ENCODE measurements at places on chromosomes 5 and 9.
A peak's percentile ranks its signal among the peaks of the same experiment; 100 is the strongest.

DNA sequence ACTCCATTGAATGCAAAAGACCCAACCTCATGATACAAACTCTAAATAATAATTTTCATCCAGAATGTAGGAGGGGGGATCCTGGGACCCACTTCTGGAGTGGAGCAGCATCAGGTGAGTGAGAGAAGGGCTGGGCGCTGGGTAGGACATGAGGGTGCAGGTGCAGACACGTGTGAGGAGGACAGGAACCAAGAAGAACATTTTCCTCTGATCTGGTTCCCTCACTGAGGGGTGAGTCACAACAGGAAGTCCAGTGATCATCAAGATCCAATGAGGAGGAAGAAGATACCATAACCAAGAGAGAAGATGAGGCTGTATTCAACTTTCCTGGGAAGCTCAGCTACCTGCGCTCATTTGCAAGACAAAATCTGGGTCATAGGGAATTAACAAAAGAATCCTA, 57.4 kb downstream of the SFXN1 start:
- DNase-seq = no peak

DNA sequence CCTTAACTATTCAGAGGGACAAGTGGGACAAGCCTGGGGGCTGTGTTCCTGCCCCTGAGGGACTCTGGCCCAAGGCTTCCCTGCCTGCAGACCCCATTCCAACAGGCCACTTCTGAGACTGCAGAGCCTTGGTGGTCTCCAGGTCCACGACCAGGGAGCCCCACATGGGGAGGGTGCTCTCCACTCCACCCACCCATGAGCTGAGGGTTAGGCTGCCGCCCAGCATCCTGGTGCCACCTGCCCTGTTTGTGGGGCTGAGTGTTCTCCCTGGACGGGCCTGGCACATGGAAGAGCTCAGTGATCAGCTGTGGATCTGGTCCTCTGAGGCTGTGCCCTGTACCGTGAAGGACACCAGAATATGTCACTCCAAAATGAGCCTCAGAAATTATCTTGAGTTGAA, 2.5 kb upstream of the ABO start:
- no peak for DNase-seq

DNA sequence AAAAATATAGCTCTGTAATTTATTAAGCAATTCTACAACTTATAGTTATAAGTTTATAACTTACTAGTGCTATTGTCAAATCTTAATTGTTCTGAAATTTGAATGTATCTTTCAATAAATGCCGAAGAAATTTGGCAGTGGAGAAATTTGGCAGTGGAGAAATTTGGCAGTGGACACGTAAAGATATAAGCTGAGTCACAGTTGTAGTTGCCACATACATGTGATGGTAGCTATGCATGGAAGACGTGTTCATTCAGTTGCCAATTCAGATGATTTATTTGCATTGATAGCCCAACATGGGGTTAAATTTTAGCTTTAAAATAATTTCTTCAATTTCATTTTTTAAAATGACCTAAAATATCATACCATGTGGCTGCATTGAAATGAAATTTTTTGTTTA, 127.8 kb upstream of the NR4A3 start:
- no peak for DNase-seq

GRCh38 chr5:56479696-56480077, 246.6 kb upstream of the ANKRD55 start:
- no peak for DNase-seq

DNA sequence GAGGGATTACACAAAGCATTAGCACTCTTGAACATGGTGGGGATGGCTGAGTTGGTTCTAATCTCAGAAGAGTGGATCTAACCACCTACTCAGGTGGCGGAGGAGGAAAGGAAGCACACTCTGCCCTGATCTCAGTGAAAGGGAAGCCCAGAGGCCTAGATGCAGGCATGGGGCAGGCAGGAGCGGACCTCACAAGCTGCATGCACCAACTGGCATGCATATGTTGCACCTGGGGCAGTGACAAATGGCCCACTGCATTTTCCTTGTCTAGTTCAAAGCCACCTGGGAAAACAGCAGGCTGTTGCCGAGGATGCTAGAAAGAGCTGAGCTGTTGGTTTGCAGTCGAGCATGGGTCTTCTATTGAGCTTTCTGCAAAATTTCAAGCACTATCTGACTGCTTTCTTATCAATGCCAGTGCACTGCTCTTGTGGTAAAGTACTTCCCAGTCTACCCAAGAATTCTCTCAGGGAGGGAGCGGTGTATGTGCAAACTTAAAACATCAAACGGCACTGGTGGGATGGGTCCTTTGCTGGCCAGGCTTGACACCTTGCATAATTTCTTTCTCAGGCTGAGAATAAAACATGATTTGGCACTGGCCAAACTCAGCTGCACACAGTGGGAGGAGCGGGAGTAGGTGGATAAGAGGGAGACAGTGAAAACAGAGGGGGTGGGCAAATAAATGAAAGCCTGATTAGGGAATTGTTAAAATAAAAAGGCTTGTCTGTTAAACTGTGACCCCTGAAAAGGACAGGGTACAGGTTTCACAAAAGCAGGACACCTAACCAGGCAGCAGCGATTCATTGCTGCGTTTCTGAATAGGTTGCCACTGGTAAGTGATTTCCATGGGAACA, 108.9 kb downstream of the MARCHF3 start:
- no peak for DNase-seq

GRCh38 chr5:89998519-89999305, 410.8 kb downstream of the CETN3 start:
- DNase-seq = no peak

GRCh38 chr9:117149996-117150395, 264.9 kb downstream of the ASTN2 start:
- no peak for DNase-seq

GRCh38 chr9:131395157-131396098, 1.5 kb downstream of the PRRC2B start:
- peak; percentile 55 for DNase-seq

DNA sequence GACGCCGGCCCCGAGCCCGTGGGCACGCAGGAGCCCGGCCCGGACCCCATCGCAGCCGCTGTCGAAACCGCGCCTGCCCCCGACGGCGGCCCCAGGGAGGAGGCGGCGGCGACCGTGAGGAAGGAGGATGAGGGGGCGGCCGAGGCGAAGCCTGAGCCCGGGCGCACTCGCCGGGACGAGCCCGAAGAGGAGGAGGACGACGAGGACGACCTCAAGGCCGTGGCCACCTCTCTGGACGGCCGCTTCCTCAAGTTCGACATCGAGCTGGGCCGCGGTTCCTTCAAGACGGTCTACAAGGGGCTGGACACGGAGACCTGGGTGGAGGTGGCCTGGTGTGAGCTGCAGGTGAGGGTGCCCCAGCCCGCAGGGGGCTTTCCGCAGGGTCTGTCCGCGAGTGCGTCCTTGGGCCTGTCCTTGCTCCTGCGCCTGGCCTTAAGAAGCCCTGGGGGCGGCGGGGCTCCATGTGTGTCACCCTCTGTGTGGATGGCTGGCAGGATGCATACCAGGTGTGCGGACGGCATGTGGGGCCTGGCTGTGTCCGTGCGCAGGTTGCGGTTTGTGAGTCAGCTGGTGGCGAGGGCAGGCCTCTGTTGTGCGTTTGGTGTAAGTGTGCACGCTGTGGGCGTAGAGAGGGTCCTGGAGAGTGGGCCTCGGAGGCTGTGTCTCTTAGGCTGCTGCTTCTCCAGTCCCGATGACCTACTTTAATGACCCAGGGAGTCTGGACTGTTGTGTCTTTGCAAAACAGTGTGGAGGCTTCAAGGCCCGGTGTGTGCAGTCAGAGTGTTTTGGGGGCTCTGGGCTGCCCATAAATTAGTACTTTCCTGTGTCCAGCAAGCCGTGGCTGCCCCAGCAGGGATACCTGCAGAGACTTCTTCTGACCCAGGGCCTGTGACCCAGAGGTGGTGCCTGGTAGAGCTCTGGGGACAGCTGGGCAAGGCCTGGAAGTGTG, 1.6 kb downstream of the WNK2 start:
- no peak for DNase-seq

DNA sequence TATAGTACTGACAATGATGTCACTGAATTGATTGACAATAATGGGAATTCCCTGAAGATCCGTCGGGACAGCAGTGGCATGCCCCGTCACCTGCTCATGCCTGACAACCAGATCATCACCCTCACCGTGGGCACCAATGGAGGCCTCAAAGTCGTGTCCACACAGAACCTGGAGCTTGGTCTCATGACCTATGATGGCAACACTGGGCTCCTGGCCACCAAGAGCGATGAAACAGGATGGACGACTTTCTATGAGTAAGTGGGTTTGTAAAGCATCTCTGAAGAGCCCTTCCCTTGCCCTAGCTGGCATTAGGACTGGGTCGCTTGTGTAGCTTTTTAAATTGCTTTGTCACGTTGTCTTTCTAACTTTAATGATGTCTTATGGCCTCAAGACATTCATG, 72.7 kb upstream of the WWC1 start:
- DNase-seq = no peak

DNA sequence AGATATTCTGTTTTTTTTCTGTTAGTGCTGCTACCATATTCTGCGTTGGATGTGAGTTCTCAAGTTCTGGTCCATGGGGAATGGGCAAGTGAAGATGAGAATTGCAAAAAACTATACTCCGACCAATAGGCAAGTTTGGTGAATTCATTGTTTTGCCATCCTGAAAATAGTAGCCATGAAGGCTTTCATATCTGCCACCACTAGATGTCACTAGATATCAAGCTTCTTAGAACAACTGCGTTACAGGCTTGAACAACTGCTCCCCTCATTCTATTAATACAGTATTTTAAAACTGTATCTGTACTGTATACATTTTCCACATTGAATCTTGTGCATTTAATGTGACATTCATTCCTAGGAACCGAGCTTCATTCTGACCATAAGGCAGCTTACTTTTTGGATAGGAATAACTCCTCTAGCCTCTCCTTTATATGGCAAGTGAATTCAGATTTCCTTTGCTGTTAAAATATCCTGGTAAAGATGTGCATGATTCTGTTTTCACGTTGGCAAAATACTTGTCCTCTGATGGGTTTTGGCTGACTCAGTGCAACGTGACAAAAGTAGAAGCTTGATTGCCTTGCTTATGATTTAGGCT, 163.6 kb downstream of the SREK1 start:
- DNase-seq = no peak

- DNase-seq = no peak
Observed at GRCh38 chr9:38432922-38433510, 8.8 kb upstream of the IGFBPL1 start.

DNA sequence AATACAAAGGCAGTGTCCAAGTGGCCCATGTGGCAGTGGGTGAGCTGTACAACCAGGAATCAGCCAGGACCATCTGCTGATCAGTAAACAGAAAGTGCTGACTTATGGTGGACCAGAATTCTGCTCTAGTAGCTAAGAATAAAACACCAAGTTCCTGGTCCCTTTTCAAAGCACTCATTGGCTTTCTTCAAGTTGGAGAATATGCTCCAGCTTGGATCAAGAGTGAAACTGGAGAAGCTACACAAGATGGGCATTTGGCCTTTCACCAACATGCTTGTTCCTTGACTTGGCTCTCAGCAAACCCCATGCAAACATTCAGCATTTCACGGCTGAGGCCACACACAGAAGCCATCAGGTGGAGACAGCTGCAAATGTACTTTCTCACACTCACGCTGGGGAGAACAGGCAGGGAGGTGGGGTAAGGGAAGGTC, 32.1 kb downstream of the MARCHF3 start:
- DNase-seq = no peak

DNA sequence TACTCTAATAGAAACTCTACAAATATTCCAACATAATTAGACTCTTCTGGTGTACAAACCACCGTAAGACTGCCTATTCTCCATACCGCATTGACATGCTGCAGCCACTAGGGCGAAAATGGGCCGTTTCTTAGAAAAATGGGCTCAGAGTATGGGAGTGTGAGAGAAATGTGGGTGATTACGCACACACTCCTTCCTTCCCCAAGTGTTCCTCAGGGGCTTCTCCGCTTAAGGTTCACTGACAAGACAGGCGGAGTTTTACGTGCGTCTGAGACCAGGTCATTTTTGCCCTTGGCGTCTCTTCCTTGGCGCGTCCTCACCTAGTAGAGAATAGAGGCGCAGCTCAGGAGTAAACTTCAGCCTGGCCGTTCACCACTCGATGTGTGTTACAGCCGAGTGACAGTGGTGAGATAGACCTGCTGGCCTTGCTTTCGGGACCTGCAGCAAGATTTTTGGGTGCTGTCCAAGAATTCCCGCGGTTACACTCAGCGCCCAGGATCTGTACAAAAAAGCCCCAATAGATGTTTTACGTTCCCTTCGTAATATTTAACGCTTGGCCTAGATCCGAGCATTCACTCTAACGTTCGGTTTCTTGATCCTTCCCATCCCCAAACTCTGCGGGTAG, 1.8 kb upstream of the NTRK2 start:
- DNase-seq = no peak

DNA sequence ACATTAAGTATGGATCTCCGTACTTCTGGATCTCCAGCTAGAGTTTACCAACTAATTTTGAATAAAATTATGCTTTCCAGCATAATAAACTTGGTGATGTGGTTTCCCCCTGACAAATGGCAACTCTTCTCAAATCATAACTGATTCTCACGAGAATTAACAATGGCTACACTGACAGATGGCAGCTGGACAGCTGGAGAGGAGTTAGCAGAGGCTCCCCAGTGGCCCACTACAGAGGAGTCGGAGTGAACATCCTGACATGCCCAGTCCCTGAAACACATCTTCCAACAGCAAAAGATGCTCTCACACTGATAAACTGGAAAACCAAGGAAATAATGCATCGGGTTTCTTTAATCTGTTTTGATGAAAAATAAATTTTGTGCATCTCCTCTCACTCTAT, 239.6 kb downstream of the MAN2A1 start:
- no peak for DNase-seq

- DNase-seq = peak; percentile 18
Observed at GRCh38 chr9:128412120-128412790, 8.4 kb upstream of the CERCAM start.

- DNase-seq = no peak
Observed at GRCh38 chr5:136129445-136129844, 3.2 kb upstream of the SMAD5 start.

DNA sequence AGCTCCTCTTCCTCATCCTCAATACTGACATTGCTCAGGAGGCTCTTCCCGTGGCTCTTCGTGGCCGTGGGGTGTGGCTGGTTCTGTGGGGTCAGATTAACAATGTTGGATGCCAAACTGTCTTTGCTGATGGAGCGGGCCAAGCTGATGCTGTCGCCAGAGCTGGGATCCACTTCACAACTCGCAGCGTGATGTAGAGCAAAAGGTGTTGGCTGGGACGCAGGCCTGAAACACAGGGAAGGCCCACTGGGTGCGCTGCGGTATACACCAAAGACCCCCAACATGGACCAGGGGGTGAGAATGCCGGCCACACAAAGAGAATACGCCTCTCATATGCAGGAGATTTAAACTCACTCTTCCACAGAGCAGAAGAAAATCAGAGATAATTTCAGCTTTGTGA, 84.3 kb downstream of the CAMSAP1 start:
- no peak for DNase-seq

- DNase-seq = no peak
Observed at GRCh38 chr9:90891308-90892040, 89.9 kb downstream of the SYK start.

- no peak for DNase-seq
Observed at GRCh38 chr5:96235008-96235910, 197.8 kb downstream of the PCSK1 start.

GRCh38 chr9:115850548-115851304, 302.9 kb upstream of the PAPPA start:
- no peak for DNase-seq

GRCh38 chr5:17355586-17356346, 138.3 kb downstream of the BASP1 start:
- no peak for DNase-seq

GRCh38 chr9:130901498-130902203, 5.0 kb upstream of the QRFP start:
- DNase-seq = no peak

- no peak for DNase-seq
Observed at GRCh38 chr5:180639741-180640610, 9.4 kb downstream of the FLT4 start.

- DNase-seq = no peak
Observed at GRCh38 chr9:73199886-73200285, 48.2 kb downstream of the ANXA1 start.

Measured in activated CD4-positive, alpha-beta T cell treated with anti-CD3 and anti-CD28 coated beads for 24 hours (primary cell).